ENCODE measurements at places on chromosomes 7 and 10.

DNA sequence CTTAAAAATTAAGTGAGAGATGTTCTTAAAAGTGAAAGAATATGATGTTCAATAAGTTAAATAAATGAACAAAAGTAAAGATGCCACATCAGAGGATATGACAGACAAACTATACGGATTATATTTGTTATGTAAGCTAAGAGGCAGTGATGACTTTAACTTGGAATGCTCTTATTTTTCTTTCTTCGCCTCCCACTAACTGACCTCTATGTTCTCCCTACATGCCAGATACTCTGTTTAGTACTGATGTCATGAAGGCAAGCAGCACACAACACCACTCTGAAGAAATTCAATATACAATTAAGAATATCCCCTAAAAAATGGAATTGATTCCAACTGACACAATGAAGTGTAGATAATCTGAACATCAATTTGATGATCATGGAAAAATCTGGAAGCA, 223.4 kb downstream of the DOCK4 start:
- no peak for DNase-seq

GRCh38 chr7:5607951-5608656, 173.4 kb downstream of the RNF216 start:
- no peak for DNase-seq

DNA sequence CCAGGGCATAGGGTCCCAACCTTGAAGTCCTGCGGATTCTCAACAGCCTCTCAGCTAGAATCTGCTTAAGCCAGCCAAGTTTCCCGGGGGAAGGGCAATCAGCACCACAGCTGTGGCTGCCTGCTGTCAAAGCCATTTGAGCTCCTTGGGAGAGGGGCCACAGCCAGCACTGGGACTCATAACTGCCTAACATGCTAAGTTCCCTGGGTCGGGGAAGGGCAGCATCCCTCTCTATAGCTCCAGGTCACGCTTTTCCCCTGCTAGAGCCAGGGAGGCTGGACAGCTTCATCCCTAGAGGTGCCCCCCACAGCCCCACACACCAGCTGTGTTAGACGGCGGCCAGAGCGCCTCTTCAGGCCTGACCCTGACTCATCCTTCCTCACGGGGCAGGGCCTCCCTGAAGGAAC, 49.6 kb upstream of the PDE1C start:
- DNase-seq, result no peak

GRCh38 chr10:47137311-47137851, 162.6 kb upstream of the GDF10 start:
- DNase-seq, result no peak

- no peak for DNase-seq
Measured at GRCh38 chr7:149823191-149823630, 15.0 kb upstream of the ZNF862 start.

DNA sequence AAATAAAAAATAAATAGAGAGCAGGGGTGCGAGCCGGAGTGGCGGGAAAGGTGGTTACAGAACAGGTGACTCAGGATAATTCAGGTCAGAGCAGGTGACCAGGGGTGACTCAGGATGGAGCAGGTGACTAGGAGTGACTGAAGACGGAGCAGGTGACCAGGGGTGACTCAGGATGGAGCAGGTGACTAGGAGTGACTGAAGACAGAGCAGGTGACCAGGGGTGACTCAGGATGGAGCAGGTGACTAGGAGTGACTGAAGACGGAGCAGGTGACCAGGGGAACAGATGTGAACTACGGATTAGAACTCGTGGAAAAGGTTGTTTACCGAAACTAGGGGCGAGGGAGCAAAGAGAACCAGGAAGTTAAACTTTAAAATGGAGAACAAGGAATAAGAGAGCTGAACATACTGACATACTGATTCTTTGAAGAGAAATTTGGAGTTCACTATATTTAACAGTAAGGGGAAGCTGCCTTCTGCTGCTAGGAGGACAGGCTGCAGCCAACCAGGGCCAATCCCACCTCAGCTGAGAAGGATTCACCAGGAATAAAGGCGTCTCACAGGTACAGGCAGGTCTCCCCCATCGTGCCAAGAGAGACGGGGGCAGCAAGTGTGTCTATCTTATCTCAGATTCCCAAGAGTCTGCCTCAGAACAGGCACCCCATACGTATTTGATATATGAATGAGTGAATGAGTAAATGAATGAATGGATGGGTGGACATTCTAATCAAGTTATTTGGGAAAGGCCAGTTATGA, 101.3 kb downstream of the CPXM2 start:
- peak; percentile 68 for DNase-seq

DNA sequence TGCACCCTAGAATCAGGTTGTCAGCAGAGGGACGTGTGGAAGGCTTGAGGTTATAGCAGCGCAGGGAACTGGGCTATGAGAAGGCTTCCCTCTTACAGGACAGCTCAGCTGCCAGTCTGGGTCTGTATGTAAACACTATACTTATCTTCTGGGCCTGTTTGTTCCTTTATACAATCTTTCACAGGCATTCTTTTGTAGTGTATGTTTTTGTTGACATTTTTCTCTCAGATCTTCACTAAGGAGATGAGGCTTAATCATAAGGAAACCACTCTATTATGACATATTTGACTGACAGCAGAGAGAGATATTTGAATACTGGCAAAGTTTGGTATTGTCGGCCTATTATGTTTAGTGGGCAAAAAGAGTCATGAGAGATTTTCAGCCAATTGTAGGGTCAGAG, 929 bp downstream of the GBF1 start:
- DNase-seq, result no peak

GRCh38 chr7:92799446-92800211, 36.7 kb downstream of the CDK6 start:
- DNase-seq, result no peak

GRCh38 chr7:19294619-19295018, 149.4 kb upstream of the FERD3L start:
- DNase-seq, result no peak

DNA sequence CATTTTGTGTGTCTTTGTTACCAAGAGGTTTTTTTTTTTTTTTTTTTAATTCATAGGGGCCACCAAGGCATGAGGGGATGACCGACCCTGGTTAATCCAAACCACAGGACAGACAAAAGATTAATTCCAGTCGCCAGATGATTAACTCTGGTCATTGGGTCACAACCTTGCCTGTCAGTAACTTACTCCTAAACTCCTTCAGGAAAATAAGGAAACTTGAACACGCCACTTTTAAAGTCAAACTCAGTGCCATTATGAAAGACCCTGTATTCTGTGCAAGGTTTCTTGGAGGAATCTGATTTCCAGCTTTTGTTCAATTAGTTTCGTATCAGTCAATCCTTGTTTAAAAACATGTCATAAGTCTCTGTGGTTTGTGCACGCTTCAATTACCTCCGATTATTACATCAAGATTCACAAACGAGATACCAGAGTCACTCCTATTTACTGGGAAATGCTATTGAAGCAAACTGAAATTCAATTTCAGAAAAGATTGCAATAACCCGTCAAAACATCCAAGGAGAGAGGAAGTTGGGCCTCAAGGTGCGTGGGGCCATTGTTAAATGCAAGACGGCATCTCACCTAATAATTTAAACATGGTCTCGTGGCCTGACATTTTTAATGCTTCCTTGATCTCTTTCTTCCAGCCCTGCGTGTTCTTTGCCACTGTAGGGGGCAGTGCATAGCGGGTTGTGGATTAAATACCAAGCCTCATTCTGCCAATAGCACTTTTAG, 44.0 kb downstream of the NRP1 start:
- DNase-seq, result no peak

GRCh38 chr7:92811158-92811557, 25.2 kb downstream of the CDK6 start:
- DNase-seq, result no peak

GRCh38 chr7:47370461-47371042, 211.4 kb downstream of the TNS3 start:
- DNase-seq, result no peak

DNA sequence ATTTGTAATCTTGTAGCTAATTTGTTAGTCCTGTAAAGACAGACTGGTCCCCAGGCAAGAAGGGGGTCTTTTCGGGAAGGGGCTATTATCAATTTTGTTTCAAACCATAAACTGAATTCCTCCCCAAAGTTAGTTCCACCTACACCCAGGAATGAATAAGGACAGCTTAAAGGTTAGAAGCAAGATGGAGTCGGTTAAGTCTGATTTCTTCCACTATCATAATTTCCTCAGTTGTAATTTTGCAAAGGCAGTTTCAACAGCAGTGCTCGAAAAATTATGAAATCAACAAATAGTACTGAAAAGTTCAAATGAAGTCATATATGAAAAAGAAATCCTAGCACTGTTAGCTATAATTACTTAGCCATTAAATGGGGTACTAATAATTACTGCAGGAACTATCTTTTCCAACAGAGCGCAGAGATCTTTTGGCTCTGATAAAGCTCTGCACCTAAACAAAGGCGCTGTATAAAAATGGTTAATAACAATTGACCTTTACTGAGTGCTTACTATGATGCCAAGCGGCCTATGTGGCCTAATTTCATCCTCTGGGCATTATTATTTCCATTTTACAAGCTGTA, 756 bp upstream of the SEC24C start:
- DNase-seq, result no peak

GRCh38 chr7:129162732-129163131, 18.2 kb downstream of the TSPAN33 start:
- no peak for DNase-seq

DNA sequence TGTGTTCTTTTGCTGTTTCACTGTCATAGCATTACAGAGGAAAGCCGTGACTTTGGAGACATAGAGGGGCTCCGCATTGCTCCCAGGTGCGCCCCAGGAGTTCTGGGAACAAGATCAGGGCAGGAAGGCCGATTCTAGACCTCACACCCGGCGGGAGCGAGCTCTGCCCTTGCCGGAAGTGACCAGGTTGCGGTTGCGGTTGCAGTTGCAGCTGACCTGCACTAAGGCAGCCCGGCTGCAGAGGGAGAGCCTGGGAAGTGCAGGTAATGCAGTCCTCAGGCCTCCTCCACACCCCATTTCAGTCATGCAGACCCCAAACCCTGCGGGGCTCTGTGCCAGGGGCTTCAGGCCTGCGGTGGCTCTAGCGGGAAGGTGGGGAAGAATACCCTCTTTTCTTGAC, 130.0 kb upstream of the LANCL2 start:
- DNase-seq, result no peak

- no peak for DNase-seq
Measured at GRCh38 chr7:26181474-26182227, 18.9 kb downstream of the HNRNPA2B1 start.

GRCh38 chr7:70595755-70596597, 536.0 kb upstream of the GALNT17 start:
- no peak for DNase-seq

- DNase-seq, result no peak
Measured at GRCh38 chr10:77605466-77605865, 32.1 kb downstream of the KCNMA1 start.

GRCh38 chr10:48579251-48579960, 25.5 kb downstream of the ARHGAP22 start:
- DNase-seq, result peak; percentile 43

GRCh38 chr10:44389150-44389549, 4.3 kb upstream of the CXCL12 start:
- peak; percentile 81 for DNase-seq

GRCh38 chr10:5449823-5450222, 37.5 kb downstream of the NET1 start:
- no peak for DNase-seq

GRCh38 chr10:29634764-29635625, at the start of gene SVIL:
Gene SVIL, minus strand, starts transcription at chr10:29634971. Its CDS starts 79,913 bp downstream, at chr10:29555058.
- DNase-seq, result peak; percentile 70

- DNase-seq, result no peak
Measured at GRCh38 chr7:104894314-104894713, 119.7 kb upstream of the KMT2E start.

DNA sequence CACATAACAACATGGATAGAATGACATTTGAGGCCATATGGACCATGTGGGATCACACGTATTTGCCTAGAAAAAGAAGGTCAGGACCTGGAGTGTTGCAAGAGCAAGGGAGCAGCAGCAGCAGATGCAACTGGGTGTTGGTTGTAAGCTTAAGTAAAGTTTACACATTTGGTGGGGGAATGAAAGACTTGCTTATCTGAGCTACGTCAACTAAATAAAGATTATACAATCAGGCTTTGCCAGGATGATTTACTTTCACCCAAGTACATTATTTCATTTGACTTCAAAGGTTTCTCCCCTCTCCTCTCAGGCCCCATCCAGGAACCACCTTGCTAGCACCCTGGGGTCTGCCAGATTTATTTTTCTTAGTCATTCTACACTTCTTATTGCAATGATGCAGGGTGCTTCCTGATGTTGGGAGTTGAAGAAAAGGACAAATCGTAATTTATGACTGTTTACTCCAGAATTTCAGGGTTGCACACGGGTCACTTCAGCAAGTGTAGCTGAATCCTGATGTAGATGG, 591.9 kb upstream of the IGFBP3 start:
- no peak for DNase-seq

DNA sequence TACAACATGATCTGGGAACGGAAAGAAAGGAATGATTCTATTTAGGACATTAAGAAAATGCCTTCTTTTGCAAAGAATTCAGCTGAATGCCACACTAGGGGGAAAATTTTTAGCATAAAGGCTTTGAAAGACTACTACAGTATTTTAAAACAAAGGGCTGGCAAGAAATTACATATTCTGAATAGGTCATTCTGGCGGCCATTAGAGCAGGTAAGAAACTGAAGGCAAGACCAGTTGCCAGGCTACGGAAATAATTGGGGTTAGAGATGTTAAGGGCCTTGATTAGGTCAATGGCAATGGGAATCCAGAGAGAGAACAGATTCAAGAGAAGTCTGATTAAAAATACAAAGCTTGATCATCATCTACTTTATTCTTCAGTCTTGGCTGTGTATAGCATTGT, 3.8 kb upstream of the HECTD2 start:
- DNase-seq, result no peak

DNA sequence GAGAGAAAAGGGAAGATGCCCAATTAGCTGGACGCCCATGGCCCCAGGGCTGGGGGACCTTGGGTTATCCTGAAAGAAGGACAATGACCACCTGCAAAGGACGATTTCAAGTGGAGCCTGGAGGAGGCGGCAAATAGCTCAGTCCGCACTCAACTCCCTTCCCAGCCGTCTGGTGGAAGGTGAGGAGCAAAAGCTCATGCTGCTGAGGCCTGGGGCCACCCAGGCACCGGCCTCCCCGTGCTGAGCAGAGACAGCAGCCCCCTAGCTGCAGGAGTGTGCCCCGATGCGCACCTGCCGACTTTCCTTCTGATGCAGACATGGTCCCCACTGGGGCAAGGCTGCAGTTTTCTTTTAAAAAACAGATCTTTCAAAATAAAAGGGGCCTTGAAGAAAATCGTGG, 7.9 kb downstream of the FAM20C start:
- no peak for DNase-seq

DNA sequence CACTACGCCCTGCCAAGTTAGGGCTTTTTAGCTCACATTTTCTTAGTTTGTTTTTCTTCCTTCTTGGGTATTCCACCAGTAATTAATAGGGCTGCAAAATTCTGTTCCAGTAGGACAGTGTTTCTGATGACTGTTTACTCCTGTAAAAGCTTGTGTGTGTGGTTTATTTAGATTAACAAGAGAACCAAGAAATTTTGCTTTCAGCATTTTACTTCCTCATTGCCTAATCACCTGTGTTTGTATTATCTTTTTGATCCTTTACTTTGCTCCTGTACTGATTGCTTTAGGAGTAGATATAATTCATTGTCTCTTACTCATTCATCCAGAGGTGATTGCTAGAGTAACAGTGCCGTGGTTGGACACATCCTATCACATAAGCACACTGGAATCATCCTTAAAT, 27.7 kb downstream of the TDRD1 start:
- no peak for DNase-seq

- no peak for DNase-seq
Measured at GRCh38 chr7:40757109-40757508, 622.3 kb downstream of the SUGCT start.
